ENCODE measurements at places on chromosomes 16 and 17.

GRCh38 chr17:50832864-50833381 is 2.5 kb upstream of the WFIKKN2 start:
- no peak for DNase-seq

DNA sequence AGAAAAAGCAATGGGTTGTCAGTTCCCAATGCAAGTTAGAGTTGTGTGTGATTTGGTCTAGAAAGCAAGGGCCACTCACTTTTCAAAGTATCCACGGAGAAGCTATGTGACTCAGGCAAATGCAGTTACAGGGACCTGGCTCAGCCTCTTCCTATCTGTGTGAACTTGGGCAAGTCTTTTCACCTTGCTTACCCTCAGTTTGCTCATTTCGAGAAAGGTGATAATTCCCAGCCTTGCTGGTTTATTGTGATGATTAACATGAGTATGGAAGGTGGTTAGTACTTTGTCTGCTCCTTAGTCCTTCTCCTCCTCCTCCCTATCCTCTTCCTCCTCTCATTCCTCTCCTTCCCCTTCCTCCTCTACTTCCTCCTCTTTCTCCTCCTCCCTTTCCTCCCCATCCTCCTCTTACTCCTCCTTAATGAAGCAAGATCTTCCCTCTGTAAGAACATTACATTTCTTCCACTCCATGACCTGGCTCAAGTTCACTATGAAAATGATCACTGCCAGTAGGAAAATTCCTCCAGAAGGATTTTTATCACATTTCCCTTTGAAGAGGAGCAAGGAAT is 204.0 kb downstream of the GRIN2A start:
- no peak for DNase-seq

GRCh38 chr17:80950466-80951120 is 41.0 kb upstream of the CHMP6 start:
- DNase-seq: no peak

GRCh38 chr17:39628655-39629493 is 2.1 kb downstream of the PPP1R1B start:
- no peak for DNase-seq

- no peak for DNase-seq
These were observed 7.8 kb downstream of the MPG start for GRCh38 chr16:85865-86264.

Measured in NCI-H524 treated with DMSO at 0.1 percent for 48 hours (cell line).